Activated CD8-positive, alpha-beta T cell treated with anti-CD3 and anti-CD28 coated beads, Interleukin-2, amount 10 ng/mL, durations not matched to agents 7 days and 5 days (primary cell): ENCODE measurements at places on chromosomes 2 and 18.

DNA sequence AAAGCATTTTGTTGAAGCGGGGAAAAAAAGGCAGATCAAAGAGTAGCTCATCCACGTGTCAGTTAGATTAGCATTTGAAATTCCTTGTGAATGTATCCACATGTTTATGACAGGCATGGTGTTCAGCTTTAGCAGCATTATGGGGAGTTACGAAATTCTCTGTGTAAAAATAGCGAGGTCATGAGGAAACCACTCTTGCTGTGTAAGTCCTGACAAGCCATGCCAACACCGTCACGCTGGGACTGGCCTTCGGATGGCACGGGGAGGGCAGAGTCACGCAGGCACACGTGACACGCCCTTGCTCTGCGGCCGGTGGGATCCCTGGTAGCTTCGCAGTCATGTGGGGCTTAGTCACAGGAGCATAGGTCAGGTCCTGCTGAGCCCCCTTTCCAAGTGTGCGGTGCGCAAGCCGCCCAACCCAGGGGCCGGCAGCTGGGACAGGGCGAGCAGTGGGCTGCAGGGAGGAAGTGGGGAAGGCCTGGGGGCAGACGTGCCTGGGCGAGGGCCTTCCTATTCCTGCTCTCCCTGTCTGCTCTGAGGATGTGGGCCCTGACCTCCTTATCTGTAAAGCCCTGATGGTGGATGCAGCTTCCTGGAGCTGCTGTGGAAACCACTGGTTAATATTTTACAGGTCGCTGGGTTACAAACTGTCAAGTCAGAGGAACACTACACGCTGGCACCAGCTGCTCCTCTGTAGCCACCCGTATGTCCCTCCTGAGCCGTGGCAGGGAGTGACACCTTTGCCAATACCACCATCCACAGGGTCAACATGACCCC, 18.0 kb downstream of the MBP start:
- peaks cover 69% of the 10 kb centered on the region for H3K36me3 ChIP-seq
- peak overlapping the region; percentile 31 for H3K4me3 ChIP-seq
- peak overlapping the region; percentile 82 for H3K27ac ChIP-seq
- H3K27me3 ChIP-seq = no peaks in the 10 kb centered on the region

- DNase-seq = no peak
- peaks cover 4% of the 10 kb centered on the region for H3K27me3 ChIP-seq
- H3K36me3 ChIP-seq = no peaks in the 10 kb centered on the region
- H3K27ac ChIP-seq = no peak overlapping the region
Observed at GRCh38 chr2:238388794-238389193, 37.9 kb upstream of the ASB1 start.

DNA sequence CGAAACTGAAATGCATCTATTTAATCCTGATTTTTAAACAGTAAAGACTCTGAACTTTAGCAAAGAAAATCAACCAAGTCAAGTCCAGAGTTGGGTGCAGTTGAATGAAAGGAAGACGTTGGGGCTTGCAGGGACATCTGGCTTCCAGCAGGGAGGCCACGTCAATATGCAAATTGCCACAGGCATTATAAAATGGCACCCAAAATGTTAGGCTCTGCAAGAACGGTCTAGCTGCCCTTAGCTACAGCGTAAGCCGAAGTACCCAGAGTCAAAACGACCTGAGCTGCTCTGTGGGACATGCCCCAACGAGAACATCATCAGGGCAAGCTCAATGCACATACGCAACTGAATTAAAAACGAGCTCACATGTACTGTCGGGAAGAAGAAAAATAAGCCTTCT, 30.7 kb downstream of the DOCK10 start:
- H3K4me1 ChIP-seq = peaks cover 65% of the 10 kb centered on the region
- no peak overlapping the region for H3K27ac ChIP-seq
- no peak overlapping the region for H3K4me3 ChIP-seq
- no peak for DNase-seq
- peaks cover 32% of the 10 kb centered on the region for H3K36me3 ChIP-seq

- no peaks in the 10 kb centered on the region for H3K4me1 ChIP-seq
- no peak for DNase-seq
- H3K36me3 ChIP-seq = no peaks in the 10 kb centered on the region
Observed at GRCh38 chr18:37975446-37975845, 409.8 kb upstream of the CELF4 start.

DNA sequence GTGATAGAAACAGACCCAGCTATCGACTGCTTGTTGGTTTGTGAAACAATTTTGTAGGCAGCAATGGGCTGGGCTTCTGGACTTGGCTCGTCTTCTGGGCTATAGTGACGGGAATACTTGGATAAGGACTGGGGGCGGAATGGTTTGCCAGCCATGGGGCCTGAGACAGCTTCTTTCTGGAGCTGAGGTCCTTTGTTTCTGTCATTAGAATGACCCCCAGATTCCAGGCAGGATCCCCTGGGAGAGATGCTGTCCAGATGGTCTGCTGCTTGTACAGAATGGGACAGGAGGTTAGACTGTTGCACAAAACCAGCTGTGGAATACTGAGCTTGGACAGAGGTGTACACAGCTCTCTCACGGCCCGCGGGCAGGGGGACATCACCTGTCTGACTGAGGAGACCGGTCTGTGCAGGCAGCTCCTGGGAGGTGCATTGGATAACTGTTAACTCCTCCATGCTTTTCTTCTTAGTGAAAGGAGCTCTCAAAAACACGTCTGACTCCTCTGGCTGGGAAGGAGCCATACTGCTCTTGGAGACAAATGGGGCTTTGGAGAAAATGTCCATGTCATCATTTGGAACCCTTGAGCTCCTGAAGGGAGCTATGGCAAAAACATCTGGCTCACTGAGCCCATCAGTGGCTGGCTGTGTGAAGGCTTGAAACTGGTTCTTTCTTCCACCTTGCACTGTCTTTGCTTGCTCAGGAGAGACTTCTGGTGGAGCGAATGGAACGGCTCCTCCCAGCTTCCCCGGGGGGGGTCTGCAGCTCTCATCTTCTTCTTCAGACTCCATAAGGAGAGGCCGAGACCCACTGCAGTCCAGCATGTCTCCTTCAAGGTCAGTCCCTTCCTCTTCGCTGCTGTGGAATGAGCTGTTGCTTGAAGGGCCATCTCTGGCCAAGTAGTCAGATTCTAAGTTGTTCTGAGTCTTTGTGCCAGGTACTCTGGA, 28.6 kb upstream of the NFU1 start:
- peaks cover 3% of the 10 kb centered on the region for H3K4me1 ChIP-seq
- H3K27ac ChIP-seq = no peak overlapping the region

GRCh38 chr2:217302856-217303255, 443.0 kb upstream of the TNP1 start:
- no peaks in the 10 kb centered on the region for H3K36me3 ChIP-seq
- no peaks in the 10 kb centered on the region for H3K27me3 ChIP-seq
- H3K4me3 ChIP-seq = no peak overlapping the region
- no peaks in the 10 kb centered on the region for H3K4me1 ChIP-seq
- DNase-seq = no peak

- no peak for DNase-seq
- H3K4me1 ChIP-seq = no peaks in the 10 kb centered on the region
- no peak overlapping the region for H3K27ac ChIP-seq
- no peak overlapping the region for H3K4me3 ChIP-seq
Observed at GRCh38 chr18:39345321-39345720, 1779.7 kb upstream of the CELF4 start.

DNA sequence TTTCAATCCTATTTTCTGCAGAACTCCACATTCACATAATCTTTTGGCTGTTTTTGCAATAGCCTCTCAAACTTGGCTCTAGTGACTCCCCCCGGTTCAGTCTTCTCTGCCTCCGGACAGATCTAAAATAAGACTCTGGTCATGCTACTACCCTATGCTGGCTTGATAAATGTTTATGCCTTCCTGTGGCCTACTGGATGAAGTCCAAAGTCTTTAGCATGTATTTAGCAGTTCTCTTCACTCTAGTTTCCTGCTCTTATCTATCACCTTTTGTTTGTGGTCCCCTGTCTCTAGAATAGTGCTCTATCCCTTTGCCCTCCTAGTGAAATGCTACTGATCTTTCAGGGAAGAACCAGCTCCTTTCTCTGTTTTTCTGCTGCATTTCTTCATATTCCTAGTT, 14.4 kb downstream of the ADCYAP1 start:
- no peak overlapping the region for H3K4me3 ChIP-seq
- H3K4me1 ChIP-seq = peaks cover 6% of the 10 kb centered on the region
- peaks cover 24% of the 10 kb centered on the region for H3K27me3 ChIP-seq
- no peaks in the 10 kb centered on the region for H3K36me3 ChIP-seq
- no peak overlapping the region for H3K27ac ChIP-seq

- H3K4me1 ChIP-seq = no peaks in the 10 kb centered on the region
- peaks cover 37% of the 10 kb centered on the region for H3K27me3 ChIP-seq
- H3K36me3 ChIP-seq = no peaks in the 10 kb centered on the region
- H3K4me3 ChIP-seq = no peak overlapping the region
- no peak for DNase-seq
Observed at GRCh38 chr2:171668183-171668582, 19.1 kb upstream of the DYNC1I2 start.

GRCh38 chr18:59123588-59124369, 15.9 kb upstream of the SEC11C start:
- H3K36me3 ChIP-seq = no peaks in the 10 kb centered on the region
- H3K27ac ChIP-seq = no peak overlapping the region
- no peak for DNase-seq
- no peak overlapping the region for H3K4me3 ChIP-seq

DNA sequence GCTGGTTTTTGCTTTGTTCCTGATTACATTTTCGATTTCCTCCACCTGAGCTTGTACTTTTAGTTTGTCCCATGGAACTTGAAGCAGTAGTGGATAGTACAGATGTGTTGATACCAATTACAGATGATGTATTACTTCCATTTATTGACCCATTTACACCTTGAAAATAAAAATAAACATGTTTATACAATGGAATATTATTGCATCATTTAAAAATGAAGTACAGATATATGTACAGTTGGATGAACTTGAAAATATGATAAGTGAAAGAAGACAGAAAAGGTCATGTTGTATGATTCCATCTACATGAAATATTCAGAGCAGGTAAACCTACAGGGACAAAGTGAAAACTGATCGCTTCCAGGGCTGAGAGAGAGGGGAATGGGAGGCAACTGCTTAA, 160.3 kb upstream of the WDSUB1 start:
- H3K27me3 ChIP-seq = no peaks in the 10 kb centered on the region
- peaks cover 5% of the 10 kb centered on the region for H3K36me3 ChIP-seq
- no peak overlapping the region for H3K27ac ChIP-seq
- no peak for DNase-seq

GRCh38 chr2:41869542-41870264, 178.1 kb upstream of the PKDCC start:
- no peak overlapping the region for H3K4me3 ChIP-seq
- DNase-seq = peak; percentile 77
- no peaks in the 10 kb centered on the region for H3K36me3 ChIP-seq
- no peak overlapping the region for H3K27ac ChIP-seq
- peaks cover 6% of the 10 kb centered on the region for H3K4me1 ChIP-seq

GRCh38 chr2:125313806-125314205, 1288.7 kb downstream of the CNTNAP5 start:
- no peak overlapping the region for H3K27ac ChIP-seq
- no peak overlapping the region for H3K4me3 ChIP-seq
- no peaks in the 10 kb centered on the region for H3K36me3 ChIP-seq
- DNase-seq = no peak
- H3K4me1 ChIP-seq = no peaks in the 10 kb centered on the region

DNA sequence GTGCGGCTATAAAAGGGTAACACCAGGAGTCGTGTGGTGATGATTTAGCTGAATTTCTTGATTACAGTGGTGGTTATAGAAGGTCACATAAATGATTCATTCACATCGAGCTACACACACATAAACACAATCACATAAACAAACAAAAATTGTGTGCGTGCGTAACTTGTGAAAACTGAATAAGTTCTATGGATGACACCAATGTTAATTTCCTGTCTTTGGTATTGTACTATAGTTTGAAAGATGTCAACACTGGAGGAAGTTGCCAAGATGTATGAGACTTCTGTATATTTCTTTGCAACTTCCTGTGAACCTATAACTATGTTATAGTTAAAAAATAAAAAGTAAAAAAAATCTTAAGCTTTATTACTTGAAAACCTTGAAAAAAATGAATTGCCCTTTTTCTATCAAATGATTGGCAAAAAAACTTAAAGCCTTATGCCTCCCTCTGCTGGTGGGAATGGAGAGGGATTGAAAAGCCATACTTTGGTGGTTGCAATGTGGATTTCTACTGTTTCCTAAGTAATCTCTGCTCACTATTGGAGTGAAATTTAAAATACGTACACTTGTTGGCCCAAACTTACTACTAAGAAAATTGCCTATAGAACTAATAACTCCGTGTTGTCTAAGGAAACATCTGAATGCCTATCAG, 227.7 kb downstream of the RPIA start:
- DNase-seq = no peak
- no peaks in the 10 kb centered on the region for H3K4me1 ChIP-seq
- H3K27me3 ChIP-seq = peaks cover 8% of the 10 kb centered on the region

DNA sequence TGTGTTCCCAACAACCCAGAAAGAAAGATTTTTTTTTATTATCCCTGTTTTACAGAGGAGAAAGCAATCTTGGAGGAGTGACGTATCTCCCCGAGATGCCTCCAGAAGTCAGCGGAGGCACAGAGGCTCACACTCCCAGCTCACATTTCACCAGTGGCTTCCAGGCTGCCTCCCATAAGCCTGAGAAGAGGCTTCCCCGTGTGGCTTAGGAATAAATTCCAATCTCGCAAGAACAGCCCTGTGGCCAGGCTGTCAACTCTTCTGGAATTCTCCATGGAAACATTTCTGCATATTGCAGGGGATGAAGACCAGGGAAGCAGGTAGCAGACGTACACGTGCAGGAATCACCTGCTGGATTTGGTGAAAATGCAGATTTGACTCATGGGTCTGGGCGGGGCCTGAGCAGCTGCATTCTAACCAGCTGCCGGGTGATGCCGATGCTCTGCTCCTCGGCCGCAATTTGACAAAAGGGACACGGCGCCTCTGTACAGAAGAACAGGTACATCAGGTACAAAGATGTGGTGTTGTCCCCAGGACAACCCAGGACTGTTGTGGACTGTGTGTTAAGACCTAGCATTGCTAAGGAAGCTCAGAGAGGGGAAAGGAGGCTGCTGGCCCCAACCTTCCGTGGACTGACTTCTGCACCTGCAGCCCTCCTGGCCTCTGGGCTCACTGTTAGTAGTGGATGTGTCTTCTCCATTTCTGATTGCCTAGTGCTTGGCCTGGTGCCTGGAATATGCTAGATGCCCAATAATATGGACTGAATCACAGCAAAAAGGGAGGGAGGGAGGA, 114.2 kb upstream of the ID2 start:
- peaks cover 18% of the 10 kb centered on the region for H3K4me1 ChIP-seq
- no peak overlapping the region for H3K4me3 ChIP-seq
- H3K36me3 ChIP-seq = no peaks in the 10 kb centered on the region
- H3K27me3 ChIP-seq = peaks cover 13% of the 10 kb centered on the region
- H3K27ac ChIP-seq = no peak overlapping the region

DNA sequence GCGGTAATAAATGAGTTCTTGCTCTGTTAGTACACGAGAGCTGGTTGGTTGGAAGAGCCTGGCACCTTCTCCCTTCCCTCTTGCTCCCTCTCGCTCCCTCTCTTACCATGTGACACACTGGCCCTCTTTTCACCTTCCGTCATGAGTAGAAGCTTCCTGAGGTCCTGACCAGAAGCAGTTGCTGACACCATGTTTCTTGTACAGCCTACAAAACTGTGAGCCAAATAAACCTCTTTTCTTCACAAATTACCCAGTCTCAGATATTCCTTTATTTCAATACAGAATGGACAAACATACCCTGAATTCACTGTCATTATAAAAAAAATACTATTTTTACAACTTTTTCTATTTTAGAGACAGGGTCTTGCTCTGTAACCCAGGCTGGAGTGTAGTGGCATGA, 40.7 kb downstream of the EMILIN2 start:
- no peak overlapping the region for H3K27ac ChIP-seq
- H3K36me3 ChIP-seq = peaks cover 17% of the 10 kb centered on the region
- H3K4me3 ChIP-seq = no peak overlapping the region
- H3K4me1 ChIP-seq = peaks cover 59% of the 10 kb centered on the region
- DNase-seq = no peak
- no peaks in the 10 kb centered on the region for H3K27me3 ChIP-seq
